CD4-positive, alpha-beta T cell treated with Interleukin-6 at 100 ng/mL for 8 hours (primary cell): ENCODE measurements at places on chromosomes 3 and 15.

DNA sequence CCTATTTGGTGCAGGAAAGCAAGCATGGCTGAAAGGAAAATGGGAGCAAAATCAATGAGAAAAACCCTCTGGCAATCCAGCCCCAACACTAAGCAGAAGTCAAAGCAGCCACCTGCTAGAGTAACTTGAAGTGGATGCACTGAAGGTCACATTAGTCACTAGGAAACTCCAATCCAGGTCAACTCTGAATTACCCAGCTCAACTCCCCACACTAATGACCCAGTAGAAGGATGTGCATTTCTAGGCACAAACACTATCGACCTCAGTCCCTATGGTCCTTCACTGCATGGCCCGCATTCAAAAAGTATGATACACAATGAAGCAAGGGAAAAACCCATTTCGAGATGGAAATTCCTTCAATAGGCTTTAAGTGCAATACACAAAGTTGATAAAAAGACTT, 80.6 kb downstream of the RAD18 start:
- DNase-seq, result no peak

GRCh38 chr3:125125821-125126245, 70.0 kb upstream of the HEG1 start:
- no peak for DNase-seq

DNA sequence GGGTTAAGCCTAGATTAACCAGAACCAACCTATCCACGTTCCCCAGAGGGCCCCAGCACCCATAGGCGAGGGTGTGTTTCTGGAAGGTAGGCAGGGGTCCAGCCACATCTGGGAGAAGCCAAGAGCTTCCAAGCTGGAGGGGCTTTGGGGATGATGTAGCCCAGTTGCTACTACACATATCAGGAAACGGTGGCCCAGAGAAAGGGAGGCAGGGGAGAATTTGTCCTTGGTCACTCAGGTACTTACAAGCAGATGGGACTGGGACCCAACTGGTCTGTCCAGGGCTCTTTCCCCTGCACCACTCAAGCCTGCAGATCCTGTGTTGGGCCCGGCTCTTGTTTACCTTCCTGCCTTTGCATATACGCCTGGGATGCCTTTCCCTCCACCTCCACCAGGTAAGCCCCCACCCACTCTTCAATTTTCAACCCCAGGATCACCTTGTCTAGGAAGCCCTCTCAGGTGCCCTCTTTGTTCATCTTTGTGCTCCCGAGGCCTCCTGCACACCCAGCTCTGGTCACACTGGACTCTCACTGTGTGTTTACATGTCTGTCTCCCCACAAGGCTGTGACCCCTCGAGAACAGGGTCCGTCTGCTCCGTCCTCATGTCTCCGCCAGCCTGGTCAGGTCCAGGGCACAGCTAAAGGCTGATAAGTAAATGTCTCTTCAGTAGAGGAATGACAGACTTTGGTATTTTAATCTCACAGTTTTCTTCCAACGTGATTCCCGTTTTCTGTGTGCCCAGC, 204.4 kb upstream of the LINGO1 start:
- no peak for DNase-seq

DNA sequence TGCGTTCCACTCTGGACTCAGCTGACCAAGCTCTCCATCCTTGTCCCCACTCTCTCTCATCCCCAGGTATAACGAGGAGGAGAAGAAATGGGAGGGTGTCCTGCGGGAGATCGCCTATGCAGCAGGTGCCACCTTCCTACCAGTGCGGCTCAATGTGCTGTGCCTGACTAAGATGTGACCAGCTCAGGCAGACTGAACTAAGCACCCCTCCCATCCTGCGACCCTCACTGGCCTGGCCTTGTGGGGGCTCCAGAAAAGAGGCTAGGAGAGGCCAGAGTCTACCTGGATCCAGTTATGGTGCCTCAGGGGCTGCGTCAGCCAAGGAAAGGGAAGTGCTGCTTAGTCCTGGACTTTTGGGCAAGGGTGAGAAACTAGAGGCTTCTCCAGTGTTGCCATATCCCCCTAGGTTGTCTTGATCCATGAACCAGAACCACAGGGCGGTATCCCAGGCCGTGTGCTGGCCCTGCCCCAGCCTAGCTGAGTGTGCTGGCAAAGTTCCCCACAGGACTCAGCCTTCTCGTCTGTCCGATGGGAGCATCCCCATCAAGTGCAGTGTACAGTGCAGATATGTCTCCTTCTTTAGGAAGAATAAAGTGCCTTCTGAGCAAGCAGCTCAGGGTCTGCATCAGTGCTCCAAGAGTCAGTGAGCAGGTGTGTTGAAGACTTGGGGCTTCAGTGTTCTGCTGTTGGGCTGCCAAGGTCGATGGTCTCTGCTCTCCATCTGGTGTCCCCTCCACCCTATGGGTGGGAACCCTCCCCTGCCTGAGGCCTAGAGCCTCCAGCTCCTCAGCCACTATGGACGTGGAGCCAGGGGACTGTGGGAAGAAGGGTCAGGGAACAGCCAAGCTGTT, 6.7 kb downstream of the KLHL40 start:
- no peak for DNase-seq

DNA sequence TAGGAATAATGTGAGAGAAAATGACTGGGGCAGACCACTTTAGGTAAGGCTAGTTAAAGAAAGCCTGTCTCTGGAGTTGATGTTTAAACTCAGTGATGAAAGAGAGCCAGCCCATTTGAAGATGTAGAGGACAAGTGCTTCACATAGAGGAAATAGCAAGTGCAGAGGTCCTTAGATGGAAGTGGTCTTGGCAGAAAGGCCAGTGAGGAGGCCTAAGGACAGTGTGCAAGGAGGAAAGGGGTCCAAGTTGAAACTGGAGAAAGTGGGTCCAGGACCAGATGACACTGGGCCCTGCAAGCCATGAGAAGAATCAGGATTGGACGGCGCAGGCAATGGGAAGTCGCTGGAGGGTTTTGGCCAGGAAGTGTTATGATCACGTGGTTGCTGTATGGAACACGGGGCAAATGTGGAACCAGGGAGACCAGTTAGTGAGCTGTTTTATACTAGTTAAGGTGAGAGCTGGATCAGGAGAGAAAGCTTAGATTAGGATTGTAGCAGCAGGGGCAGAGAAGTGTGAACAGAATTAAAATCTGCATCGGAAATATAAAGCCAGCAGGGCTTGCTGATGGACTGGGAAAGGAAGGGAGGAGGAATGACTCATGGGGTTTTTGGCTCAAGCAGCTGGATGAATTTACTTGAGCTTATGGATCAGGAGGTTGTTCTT, 48.0 kb upstream of the SCAANT1 start:
- DNase-seq, result no peak

DNA sequence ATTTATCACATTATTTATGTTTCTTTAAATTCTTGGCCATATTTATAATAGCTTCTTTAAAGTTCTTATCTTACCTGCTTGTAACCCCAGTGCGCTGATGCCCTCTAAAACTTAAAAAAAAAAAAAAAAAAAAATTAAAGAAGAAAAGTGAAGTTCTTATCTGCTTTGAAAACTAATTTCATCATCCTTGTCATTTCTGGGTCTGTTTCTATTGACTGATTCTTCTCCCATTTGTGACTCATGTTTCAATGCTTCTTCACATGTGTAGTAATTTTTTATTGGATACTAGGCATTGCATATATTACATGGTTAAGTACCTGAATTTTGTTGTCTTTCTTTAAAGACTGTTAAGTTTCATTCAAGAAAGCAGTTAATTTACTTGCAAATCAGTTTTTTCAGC, 3.4 kb upstream of the SEC22A start:
- no peak for DNase-seq

DNA sequence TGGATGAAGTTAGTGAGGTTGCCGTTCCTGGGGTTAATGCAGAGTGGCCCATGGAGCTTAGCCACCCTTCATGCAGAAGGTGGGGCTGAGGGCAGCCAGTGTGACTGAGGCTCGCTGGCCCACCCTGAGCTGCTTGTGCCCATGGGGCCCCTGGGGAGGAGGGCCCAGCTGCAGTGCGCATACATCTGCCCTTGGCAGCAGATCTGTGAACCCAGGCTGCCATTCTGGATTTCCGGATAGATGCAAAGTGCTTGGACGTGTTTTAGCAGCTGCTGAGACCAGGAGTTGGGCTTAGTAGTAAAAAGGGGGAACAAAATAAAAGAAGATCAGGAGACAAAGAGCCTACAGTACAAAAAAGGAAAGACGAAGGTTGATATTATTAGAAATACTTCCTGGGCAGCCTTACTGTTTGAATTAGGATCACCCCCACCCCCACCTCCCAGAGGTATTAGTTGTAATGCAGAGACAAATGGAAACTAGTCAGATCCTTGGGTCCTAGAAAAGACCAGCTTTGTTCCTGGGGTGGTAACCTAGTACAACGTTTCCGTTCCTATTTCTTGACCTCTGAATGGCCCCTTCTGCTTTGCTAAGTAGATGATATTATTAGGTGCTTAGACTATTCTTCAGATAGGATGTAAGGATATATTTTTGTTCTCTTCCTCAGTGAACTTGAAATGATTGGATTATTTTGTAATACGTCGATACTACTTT, 70.2 kb downstream of the IGF1R start:
- no peak for DNase-seq

DNA sequence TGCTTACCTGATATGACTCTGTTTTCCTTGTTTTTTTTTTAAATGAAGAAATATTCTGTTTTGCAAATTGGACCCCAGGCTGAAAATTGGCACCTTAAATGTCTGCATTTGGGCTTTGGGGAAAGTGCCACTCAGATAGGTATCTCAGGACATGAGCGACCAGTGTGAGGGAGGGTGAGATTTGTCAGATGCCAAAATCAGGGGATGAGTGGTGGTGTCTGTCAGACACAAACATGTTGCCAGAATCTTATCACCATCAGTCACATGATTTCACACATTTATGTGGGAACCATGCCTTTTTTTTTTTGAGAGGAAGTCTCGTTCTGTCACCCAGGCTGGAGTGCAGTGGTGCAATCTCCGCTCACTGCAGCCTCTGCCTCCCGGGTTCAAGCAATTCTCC, 75.6 kb upstream of the OSBPL11 start:
- DNase-seq, result no peak

GRCh38 chr15:88423331-88423730, 43.9 kb downstream of the MRPL46 start:
- DNase-seq, result no peak

DNA sequence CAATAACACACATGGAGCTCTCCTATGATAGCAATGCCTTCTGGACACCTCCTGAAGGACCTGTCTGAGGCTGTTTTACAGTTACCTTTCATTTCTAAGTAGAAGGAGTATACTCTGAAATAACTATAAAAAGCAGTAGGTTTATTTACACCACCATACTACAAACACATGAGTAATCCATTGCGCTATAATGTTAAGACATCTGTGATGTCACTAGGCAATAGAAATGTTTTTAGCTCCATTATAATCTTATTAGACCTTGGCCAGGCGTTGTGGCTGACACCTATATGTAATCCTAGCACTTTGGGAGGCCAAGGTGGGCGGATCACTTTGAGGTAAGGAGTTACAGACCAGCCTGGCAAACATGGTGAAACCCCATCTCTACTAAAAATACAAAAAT, 24.7 kb downstream of the PXK start:
- DNase-seq, result no peak

DNA sequence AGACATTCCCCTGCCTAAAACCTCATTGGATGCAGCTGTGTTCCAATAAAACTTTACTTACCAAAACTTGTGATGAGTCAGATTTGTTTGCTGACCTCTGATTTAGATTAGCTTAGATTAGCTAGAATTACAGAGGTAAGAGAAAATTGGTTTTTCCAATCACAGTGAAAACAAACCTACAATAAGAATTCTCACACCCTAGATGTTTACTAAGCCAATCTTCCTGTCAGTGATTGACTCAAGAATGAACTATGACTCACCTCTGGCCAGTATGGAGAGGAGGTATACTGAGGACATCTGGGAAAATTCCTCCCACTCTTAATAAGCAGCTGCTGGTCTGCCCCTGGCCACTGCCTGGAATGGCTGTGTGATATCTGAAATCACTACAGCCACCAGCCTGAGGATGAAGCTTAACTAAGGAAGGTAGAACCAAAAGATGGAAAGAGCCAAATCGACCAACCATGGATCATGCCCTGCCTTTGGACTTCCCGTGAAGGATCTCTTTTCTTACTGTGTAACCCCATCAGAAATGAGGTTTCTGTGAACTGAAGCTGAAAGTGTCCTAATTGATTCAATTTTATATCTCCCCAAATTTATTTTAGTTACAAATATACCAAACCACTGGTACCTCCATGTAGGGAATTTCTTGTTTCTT, 19.0 kb upstream of the GHSR start:
- DNase-seq, result no peak

GRCh38 chr3:114241262-114241661, 3.9 kb upstream of the ZNF80 start:
- no peak for DNase-seq

- DNase-seq, result no peak
Measured at GRCh38 chr3:24601066-24601939, 106.7 kb upstream of the THRB start.
